T-helper 2 cell treated with Interferon-gamma antibody and Interleukin-4, amounts not matched to agents 5 μg/mL and 100 μg/mL, for 36 hours (primary cell): ENCODE measurements at places on chromosomes 5 and 9.
A peak's percentile ranks its signal among the peaks of the same experiment; 100 is the strongest.

DNA sequence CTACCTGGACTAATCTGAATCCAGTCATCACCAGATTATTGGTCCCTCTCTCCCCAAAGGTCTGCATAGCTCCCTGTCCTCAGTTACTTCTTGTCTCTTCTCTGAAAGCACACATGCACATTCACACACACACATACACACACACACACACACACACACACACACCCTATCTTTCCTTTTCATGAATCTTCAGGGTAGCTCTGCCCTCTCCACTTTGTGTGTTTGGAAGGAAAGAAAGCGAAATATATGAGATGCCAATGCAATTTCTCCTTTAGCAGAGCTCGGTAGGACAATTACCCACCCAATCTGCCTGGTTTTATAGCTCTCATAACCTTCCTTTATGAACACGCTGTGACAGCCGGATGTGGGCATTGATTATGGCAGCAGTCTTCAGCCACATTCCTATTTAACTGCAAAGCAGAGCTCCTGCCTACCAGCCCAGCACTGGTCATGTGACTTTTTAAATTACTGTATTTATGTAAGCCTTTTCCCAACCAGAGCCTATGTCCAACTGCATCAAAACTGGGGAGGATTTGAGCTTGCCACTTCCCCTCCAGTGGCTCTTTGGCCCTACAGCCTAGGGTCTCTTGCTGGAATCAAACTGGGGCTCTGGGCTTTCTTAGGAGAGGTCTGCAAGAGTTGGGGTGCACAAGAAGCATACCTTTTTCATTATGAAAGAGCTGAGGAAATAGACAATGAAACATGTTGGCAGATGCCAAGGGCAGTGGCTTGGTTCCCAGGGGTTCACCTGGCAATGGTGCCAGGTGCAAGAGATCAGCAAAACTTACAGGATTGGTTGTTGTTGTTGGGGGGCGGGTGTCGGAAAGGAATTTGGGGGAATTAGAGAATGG lies 20.8 kb upstream of the MATR3 start:
- peak; percentile 30 for DNase-seq

- DNase-seq = peak; percentile 59
Measured at GRCh38 chr9:130940693-130941576, 1.9 kb upstream of the FIBCD1 start.

DNA sequence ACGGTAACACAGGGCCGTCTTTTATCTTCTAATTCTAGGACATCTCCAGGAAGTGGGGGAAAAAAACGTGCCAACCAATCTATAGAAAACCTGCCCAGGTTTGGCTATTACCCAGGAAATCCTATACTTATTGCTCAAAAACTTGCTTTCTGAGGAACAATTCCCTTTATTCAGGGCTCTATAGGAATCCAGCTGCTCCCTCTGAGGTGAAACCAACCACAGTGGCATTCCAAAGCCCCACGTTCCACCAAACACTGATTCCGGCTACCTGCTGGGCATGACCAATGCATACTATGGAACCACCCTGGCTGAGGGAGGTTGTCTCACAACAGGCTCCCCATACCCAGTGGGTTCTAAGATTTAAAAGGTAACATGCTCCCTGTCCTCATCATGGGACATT lies 57.6 kb downstream of the GLIS3 start:
- DNase-seq = no peak

GRCh38 chr5:149702934-149703646 lies 27.0 kb upstream of the PPARGC1B start:
- DNase-seq = no peak

GRCh38 chr5:72363166-72363802 lies 43.1 kb downstream of the PTCD2 start:
- DNase-seq = no peak

DNA sequence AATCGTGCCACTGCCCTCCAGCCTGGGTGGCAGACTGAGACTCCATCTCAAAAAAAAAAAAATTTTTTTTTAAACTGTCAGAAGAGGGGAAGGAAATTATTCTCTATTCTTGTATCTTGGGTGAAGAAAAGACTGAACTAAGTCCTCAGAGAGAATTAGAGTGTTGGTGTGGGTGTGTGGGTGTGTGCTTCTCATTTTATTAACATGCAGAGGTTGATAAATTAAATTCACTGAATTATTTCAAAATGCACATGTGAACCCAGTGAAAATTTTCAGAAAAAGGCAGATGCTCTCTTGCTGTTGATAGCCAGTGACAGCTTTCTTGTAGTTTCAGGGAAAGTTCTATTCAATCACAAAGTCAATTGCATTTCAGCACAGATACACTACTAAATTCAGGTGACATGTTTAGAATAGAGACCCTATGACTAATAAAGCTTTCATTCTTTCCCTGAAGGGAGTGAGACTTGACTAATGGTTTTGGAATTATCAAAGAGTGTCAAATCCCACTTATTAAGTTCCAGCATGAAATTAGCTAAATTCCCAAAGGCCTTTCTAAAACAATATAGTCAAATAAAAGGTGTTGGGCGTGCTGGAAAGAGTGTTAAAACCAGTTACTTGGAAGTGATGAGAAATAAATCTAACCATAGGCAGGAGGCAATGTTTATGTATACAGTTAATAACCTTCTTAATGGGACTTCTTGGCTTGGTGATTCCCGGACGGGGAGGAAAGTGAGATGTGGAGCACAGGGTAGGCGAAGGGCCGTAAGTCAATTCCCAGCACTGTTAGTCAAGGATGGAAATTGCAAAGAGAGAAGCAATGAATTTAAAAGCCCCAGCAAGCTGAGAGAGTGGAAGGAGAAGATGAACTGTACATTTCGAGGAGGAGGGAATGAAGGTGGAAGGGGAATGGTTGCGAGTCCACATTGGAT lies 103.2 kb upstream of the SPATA31D4 start:
- DNase-seq = no peak

- DNase-seq = peak; percentile 81
Measured at GRCh38 chr5:150436141-150436680, 13.3 kb downstream of the RPS14 start.

DNA sequence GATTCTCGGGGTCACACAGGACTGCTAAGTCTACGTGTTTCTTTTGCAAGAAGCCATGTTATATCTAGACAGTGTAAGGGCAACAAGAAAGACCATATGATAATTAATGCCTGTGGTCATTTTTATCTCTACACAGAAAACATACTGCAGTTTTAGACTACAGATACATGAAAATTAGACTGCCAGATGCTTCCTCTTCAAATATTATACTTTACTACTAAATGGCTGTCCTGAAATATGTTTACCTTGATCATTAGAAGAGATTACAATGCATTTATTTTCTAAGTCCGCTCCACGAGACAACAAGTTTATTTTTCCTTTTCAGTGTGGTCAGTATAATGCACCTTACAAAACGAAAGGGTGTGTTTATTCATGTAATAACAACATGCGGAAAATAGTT lies 147.6 kb downstream of the KIAA0825 start:
- DNase-seq = no peak

- DNase-seq = peak; percentile 16
Measured at GRCh38 chr9:111965566-111966019, 69.0 kb downstream of the UGCG start.

DNA sequence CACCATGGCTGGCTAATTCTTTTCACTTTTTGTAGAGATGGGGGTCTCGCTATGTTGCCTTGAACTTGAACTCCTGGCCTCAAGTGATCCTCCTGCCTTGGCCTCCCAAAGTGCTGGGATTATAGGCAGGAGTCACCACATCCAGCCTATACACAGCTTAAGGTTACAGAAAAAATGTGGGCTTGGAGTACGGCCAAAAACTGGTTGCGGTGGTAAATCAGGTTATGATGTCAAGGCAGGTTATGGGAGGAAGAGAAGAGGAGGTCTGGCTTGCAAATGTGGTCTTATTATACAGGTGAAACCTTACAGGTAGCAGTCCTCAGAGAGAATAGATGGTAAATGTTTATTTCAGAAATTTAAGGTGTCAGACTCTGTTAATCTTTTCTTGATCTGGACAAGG lies 30.7 kb upstream of the SYK start:
- no peak for DNase-seq

DNA sequence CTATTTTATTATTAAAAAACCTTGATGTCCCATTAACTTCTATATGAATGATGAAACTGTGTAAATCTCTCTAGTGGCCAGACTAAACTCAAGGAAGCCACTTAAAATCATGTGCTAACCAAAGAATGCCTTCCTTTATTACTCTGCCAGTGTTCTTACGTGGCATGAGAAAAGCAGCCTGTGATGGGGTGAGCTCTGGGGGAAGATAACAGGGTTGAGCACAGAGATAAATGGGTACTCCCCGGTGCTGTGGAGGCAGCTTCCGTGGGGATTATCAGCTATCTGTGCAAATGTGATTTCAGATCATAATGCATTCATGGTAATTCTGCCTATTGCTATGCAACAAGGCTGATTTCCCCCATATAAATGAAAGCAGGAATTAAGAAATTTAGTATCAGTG lies 181.3 kb downstream of the CAVIN4 start:
- DNase-seq = no peak

- DNase-seq = no peak
Measured at GRCh38 chr9:132833550-132834121, 44.4 kb downstream of the AK8 start.

- no peak for DNase-seq
Measured at GRCh38 chr9:86705490-86705889, 241.8 kb downstream of the GAS1 start.

DNA sequence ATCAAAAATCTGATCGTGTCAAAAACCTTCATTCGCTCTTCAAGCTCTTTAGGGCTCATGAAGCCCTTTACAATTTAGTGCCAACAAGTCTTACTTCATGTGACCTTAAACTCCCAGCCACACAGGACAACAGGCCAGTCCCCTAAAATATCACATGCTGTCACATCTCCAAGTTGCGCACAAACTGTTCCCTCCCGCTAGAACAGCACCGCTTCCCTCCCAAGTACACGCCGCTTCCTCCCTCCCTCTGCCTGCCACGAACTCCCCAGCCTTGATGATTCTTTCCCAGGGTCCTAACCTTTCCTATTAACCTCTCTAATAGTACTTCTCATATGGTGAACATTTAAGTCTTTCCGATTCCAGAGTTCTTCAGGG lies 91.2 kb downstream of the TLE1 start:
- no peak for DNase-seq

GRCh38 chr9:131673531-131673930 lies 66.3 kb downstream of the RAPGEF1 start:
- no peak for DNase-seq

GRCh38 chr5:469752-470483 lies 26.9 kb downstream of the EXOC3 start:
- DNase-seq = no peak

GRCh38 chr9:6996061-6996854 lies 238.5 kb downstream of the KDM4C start:
- DNase-seq = no peak

GRCh38 chr9:70412832-70413463 lies 1.5 kb downstream of the KLF9 start:
- DNase-seq = no peak

DNA sequence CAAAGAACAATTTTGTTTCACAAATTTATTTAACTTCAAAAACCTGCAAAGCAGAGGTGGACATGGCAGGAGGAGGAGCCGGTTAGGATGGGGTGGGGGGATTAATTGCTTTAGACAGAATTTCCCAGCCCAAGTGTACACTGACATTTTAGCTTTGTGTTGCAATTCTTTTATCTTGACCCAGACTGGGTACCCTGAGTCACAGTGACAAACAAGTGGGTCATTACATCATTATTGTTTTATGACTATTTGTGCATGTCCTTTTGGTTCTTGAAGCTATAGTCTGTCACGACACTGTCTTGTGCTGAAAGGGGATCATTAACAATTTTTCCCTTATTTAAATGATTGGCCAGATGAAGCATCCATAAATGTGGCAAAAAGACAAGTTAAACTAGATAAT lies 84.5 kb upstream of the VCAN start:
- no peak for DNase-seq

GRCh38 chr5:28580616-28581015 lies 1542.2 kb upstream of the CDH9 start:
- DNase-seq = no peak

- no peak for DNase-seq
Measured at GRCh38 chr5:141883892-141884318, 5.7 kb upstream of the PCDH1 start.

GRCh38 chr5:121399879-121400278 lies 451.8 kb upstream of the FTMT start:
- no peak for DNase-seq

DNA sequence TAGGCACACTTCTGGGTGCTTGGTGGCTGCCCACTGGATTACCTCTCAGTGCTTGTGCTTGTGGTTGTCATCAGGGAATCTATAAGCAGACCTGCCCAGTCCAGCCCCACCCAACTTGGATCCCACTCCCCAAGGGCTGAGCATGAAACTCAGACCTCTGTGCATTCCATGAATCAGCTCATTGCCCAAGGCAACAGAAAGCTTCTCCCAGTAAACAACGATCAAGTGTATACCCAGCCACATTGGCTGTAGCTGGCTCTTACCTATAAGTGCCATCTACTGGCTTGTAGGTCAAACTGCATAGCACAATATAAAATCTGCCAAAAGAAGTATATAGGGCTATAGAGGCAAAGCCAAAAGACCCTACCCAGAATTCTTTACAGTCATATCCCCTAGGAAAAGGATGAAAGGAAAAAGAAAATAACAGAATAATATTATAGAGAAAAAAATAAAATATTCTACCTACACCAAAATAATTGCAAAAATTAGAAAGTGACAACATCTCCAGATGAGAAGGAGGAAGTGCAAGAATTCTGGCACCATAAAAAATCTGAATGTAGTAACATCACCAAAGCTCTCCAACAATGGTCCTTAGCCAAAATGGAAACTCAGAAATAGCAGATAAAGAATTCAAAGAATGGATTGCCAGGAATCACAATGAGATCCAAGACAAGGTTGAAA lies 321.0 kb upstream of the TRPC7 start:
- DNase-seq = no peak

DNA sequence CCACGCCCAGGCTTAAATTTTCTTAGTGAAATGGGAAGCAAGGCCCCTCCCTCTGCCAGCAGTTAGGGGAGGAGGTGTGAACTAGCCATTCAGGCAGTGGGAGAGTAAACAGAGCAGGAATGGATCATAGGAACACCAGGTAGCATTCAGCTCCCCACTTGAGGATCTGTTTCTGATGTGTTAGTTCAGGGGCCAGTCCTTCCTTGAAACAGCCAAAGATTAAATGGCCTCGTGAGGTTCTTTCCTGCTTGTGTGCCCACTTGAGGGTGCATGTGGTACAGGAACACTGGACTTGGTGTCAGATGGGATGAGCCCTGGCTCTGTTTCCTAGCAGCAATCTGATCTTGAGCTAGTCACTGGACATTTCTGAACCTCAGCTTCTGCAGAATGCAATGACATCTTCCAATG lies 21.2 kb downstream of the FAXDC2 start:
- no peak for DNase-seq

GRCh38 chr5:6885581-6885980 lies 172.3 kb downstream of the TENT4A start:
- DNase-seq = no peak

- no peak for DNase-seq
Measured at GRCh38 chr9:134545215-134545542, 96.4 kb upstream of the COL5A1 start.
